Stimulated activated CD8-positive, alpha-beta memory T cell treated with anti-CD3 and anti-CD28 coated beads, Interleukin-7, amount 100 ng/mL, for 48 hours (primary cell): ENCODE measurements at places on chromosomes 7 and 10.

- no peak for DNase-seq
Measured at GRCh38 chr7:131555552-131556052, 826 bp downstream of the PODXL start.

GRCh38 chr10:69960988-69961880 lies 91.4 kb upstream of the MACROH2A2 start:
- no peak for DNase-seq

- no peak for DNase-seq
Measured at GRCh38 chr10:89679986-89680385, 21.4 kb upstream of the KIF20B start.

DNA sequence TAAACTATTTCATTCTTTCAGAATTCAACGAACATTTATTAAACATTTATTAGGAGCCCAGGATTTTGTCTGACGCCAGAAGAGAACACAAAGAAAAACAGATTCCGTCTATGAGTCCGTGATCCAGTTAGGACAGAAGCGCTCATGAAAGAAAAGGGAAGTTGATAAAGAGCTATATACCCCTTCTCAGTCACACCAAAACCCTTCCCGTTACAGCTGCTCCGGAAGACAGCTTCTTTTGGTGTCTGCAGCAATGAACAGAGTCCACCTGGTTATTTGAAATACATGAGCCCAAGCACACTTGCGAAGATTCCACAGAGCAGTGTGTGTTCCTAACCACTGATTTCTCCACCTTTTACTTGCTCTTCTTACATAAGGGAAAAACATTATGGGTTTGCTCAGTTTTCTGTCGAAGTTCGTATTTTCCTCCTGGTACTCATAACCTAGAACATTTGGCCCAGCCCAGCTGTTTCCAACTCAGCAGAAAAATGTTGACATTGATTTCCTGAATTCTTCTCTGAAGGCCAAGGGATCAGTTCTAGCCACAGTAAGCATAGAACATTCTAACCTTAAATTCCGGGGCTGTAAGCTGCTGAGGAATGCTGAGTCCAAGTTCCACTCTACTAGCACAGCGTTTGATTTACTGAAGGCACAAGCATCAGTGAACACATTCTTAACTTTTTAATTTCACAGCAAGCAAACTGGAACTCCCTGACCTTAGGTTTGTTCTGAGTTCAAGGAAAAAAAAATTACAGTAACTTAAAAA lies 206.5 kb downstream of the SORCS1 start:
- DNase-seq, result no peak

DNA sequence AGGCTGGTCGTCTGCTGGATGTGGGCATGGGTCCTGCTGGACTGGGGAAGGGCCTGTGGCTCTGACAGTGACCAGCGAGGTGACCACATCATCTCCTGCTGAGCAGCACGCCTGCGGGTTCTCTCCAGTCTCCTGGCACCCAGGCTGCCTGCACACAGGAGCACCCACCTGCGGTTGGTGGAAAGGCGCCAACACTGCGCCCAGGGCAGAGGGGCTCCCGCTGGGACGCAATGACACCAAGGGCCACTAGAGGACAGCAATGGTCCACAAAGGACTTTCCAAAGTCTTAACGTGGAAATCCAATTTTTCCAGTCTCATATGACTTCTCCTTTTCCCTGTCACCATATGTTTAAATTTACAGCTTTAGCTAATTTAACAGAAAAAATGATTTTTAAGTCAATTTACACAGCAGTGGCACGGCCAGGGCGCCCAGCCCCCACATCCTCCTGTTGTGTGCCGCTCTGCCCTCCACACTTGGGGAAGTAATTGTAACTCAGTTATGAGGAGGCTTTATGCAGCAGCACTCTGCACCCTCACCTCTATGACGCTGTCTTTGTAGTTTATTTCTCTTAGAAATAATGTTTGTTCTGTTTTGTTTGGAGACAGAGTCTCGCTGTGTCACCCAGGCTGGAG lies 38.1 kb downstream of the CFAP46 start:
- peak; percentile 20 for DNase-seq

GRCh38 chr7:22582863-22583622 lies 83.1 kb upstream of the STEAP1B start:
- no peak for DNase-seq
